ENCODE measurements at places on chromosomes 12 and 14. TPM values are rescaled to one million over a fixed set of nuclear protein-coding genes. Genes with fewer than 3 reads are reported as not detected.
A peak's percentile ranks its signal among the peaks of the same experiment; 100 is the strongest.

- no peak for DNase-seq
Observed at GRCh38 chr12:66960704-66961690, 282.1 kb upstream of the GRIP1 start.

DNA sequence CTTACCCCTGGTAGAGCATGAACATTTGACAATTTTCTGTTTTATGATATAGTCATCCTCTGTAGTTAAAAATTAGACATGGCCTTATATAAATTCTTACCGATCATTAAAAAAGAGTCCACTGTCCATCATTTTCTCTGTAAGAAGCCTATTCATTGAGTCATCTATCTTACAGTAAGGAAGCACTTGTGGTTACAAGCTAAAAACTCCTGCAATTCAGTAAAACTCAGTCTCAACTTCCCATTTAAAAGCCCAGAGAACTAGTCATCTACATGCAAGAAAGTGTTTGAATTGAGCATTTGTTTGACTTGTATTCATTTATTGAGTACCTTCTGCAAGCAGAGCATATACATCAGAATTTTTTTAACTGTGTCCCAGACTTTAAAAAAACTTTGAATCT, 63.3 kb downstream of the GTF2A1 start:
- DNase-seq = no peak

DNA sequence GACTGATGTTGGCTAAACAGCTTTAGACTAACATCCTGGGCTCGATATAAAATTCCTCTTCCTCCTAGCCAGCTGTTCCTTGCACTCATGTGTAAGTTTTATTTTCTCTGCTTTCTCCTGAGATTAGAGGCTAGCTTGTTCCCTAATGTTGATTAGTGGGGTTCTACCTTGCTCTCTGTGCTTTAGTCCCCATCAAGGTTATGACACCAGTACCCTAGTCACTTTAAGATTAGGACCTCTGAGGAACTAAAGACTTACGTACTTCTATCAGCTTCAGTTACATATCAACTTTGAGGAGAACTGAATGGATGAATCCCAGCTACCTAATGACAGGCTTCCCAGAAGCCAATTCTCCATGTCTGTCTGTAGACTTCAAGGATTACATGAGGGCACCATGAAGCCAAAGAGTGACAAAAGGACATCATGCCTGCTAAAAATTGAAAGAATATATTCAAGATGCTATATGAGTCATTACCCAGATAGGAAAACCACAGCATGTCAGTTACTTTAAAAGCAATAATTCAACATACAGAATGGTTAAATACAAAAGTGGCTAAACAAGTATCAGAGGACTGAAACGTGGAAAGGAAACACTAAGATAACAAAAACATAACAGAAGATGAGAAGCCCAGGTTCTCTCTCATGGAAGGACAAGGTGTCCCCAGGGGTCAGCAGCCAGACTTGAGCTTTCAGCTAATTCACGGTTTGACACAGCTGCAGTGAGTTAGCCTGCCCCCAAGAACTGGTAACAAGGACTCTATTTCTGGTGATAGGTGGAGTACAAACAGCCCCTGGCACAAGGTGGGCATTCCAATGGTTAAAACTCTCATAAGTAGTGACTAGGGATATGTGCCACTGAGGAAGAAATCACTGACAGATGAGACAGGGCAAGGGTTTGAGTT, 20.4 kb downstream of the ADAM20 start:
- no peak for DNase-seq

GRCh38 chr12:130764475-130765185, 48.5 kb upstream of the RIMBP2 start:
- no peak for DNase-seq

DNA sequence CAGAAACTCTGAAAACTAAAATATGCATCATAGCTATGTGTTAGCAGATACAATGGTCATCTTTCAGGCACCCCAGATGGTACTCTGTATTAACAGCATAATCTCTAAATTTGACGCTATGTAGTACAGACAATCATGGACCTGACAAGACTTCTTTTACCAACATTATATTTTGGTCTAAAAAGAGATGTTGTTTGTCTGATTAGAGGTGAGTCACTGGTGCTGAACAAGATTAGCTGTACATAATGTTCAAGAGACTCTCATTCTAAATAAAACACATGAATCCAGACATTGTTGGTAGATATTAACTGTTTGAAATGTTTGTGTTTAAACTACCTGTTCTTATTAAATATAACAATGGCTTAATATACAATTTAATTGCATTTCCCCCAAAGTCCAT, 146.4 kb upstream of the LMNTD1 start:
- no peak for DNase-seq

GRCh38 chr12:100199347-100200149, 1.1 kb upstream of the ACTR6 start:
- DNase-seq = peak; percentile 92

- DNase-seq = peak; percentile 85
Observed at GRCh38 chr14:61269321-61270083, 11.6 kb downstream of the TMEM30B start.

- no peak for DNase-seq
Observed at GRCh38 chr14:32722631-32723183, 216.0 kb upstream of the NPAS3 start.

GRCh38 chr12:81627336-81628189, 131.6 kb downstream of the PPFIA2 start:
- DNase-seq = no peak

DNA sequence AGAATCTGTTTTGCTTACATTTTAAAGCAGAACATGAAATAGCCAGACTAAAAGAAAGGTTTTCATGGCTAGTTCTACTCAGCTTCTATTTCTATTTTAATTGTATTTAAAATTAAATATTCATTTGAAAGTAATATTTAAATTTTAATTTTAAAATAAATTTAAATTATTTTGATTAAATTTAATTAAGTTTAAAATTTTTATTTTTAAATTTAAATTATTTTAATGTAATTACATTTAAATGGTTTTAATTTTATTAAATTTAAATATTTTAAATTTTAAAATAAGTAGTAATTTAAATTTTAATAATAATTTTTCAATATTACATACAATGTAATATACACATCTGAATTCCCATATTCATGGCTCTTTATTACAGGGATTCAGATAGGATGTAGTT, 17.3 kb upstream of the KCNK10 start:
- no peak for DNase-seq

GRCh38 chr12:13547283-13547682, 350.8 kb downstream of the EMP1 start:
- DNase-seq = no peak

GRCh38 chr12:124213666-124214347, 81.1 kb upstream of the RFLNA start:
- DNase-seq = no peak

GRCh38 chr12:81245907-81246570, 168.2 kb downstream of the ACSS3 start:
- no peak for DNase-seq

- no peak for DNase-seq
Observed at GRCh38 chr14:63276016-63276415, 42.7 kb downstream of the GPHB5 start.

DNA sequence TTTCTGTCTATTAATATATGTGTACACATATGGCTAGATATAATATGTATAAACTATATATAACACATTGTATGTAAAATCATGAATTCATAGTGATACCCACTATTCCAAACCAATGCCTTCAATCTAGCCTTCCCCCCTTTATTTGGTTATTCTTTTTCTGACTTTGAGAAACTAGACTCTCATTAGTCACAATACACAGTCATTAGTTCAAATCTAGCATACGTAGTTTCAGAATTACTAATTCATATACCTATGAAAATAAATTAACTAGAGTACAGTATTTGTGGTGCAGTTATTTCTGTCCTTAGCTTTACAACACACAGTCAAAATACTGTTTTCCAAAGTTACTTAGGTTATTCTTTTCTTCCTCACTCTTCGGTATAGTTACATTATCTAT, 268.2 kb downstream of the DPF3 start:
- DNase-seq = no peak

DNA sequence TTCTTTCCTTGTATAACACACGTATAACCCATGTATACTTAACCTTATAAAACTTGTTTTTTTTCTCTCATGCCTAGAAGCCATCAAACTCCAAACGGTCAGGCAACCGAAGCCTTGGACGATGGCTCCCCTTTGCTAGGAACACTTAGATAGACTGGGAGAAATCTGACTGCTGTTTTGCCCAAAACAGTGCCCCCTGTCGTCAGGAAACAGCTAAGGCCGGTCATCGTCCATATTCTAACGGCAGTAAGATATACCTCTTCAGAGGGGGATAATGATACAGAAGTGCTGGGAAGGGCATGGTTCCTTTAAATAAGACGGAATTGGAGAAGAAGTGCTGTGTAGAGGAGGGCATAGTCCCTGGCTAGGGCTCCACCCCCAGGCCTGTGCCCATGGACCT, 130.5 kb downstream of the SLC41A2 start:
- DNase-seq = no peak

GRCh38 chr14:23865502-23865901, 88.1 kb upstream of the DHRS4 start:
- no peak for DNase-seq

GRCh38 chr14:64758025-64758521, 53.8 kb downstream of the PLEKHG3 start:
- DNase-seq = peak; percentile 44

DNA sequence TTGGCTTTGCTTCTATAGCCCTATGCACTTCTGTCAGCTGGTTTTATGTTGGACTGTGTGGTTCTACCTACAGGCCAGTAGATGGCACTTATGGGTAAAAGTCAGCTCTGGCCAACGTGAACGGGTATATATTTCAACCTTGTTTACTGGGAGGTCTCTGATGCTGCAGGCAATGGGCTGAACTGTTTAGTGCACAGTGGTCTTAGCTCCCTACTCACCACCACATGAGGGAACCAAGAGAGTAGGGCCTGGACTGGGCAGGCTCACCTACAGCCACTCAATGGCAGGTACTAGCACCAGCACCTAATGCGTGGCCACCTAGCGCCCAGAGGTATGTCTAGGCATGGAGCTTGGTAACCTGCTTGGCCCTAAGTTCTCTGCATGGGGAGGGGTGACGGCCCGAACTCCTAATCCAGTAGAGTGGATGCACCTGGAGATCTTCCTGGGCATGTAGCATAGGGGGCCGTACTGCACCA, 481.8 kb downstream of the TMEM117 start:
- no peak for DNase-seq

DNA sequence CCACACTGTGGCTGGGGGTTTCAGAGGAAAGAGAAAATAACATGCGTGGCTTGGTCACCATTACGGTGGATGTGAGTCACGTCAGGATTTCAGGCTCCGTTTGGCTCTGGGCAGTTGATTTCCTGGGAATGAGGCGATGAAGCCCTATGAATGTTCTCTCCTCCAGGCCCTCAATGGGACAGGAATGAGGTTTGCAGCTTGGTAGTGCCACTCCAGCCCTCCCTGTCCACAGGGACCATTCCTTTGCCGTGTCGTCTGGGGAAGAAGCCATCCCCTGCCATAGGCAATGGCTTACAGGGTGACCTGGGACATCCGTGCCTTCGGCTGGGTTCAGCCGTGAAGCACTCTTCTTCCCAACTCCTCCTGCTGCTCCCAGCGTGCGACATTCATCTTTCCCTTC, 95.0 kb downstream of the FBXL14 start:
- DNase-seq = no peak

- no peak for DNase-seq
Observed at GRCh38 chr12:78050790-78051189, 220.1 kb downstream of the NAV3 start.

GRCh38 chr12:54364413-54364812, at the start of gene GPR84:
Gene GPR84, minus strand, starts transcription at chr12:54364486. Its CDS starts 635 bp downstream, at chr12:54363851.
- DNase-seq = no peak

DNA sequence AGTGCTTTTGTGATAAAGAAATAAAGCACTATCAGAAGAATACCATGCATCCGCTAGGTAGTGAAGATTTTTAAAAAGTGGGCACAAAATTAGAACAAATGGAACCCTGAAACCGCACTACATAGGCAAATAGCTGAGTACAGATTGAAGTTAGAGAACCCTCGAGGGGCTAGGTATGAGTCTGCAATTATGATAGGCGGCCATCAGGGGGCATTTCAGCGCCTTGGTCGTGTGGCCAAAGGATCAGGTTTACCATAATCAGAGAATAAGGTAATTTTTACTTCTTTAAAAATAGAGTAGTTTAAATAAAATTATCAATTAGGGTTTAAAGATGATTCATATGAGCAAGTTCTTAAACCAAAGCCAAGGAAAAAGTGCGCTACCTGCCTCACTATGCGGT, 129.8 kb downstream of the TMX1 start:
- no peak for DNase-seq

- no peak for DNase-seq
Observed at GRCh38 chr12:132188916-132189325, 44.7 kb downstream of the NOC4L start.

- no peak for DNase-seq
Observed at GRCh38 chr12:93002293-93003054, 73.4 kb upstream of the EEA1 start.

- peak; percentile 63 for DNase-seq
Observed at GRCh38 chr12:8914716-8915526, 612 bp downstream of the PHC1 start.

DNA sequence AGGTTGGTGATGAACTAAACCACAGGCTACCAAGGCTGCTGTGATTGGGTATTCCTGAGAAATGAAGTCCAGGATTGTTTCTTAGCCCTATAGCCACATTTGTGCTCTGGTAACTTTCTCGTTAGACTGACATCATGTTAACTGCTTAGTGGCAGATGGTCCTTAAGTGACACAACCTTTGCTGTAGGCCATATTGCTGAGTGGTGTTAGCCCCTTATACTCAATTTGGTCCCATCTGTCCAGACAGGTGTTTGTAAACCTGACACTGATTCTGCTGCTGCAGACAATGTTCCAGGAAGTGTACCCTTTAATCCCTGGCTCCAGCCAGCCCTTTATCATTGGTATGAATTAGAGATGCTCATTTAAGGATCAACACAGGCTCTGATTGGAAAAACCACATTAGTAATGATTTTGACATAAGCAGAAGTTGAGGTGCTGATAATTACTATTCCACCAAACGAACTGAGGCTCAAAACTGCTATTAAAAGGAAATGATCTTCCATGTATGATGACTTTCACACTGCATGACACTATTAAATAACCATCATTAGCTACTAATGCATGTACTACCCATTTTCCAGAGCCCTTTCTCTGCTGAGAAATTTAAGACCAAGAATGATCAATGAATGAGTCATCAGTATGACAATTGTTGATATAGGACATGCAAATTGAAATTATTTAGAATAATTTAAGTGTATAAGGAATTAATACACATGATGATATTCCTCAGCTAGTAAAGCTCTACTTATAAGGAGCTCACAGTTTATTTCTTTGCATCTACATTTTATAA, 3.6 kb upstream of the SSTR1 start:
- DNase-seq = no peak

GRCh38 chr12:124509676-124510300, 57.6 kb downstream of the NCOR2 start:
- peak; percentile 80 for DNase-seq

- no peak for DNase-seq
Observed at GRCh38 chr12:115956659-115957058, 320.8 kb downstream of the MED13L start.

Gene PKP2
- total RNA-seq = 1.4 TPM

Gene DICER1
- total RNA-seq = 60.9 TPM

Gene GZMB
- 1.6 TPM for total RNA-seq

Gene SLCO1B1
- total RNA-seq = not detected

Gene P2RX2
- 0.27 TPM for total RNA-seq

Gene NDRG2
- 107 TPM for total RNA-seq

Gene OR4N2
- total RNA-seq = not detected

Gene ACOT6
- not detected for total RNA-seq

Gene ASIC1
- total RNA-seq = 5.8 TPM

Gene NXPH4
- 0.55 TPM for total RNA-seq

Gene NR1H4
- total RNA-seq = not detected

Gene AKAP6
- 79.3 TPM for total RNA-seq

Gene KLRF1
- 1.1 TPM for total RNA-seq

Gene ASCL1
- total RNA-seq = not detected

Gene SLC17A8
- total RNA-seq = not detected

Gene LRFN5
- total RNA-seq = 5.5 TPM

Gene CRIP2
- 267 TPM for total RNA-seq

Gene ZFP36L1
- total RNA-seq = 388 TPM

All from aorta (tissue), 5 donors.